Activated CD4-positive, CD25-positive, alpha-beta regulatory T cell (primary cell): ENCODE measurements at places on chromosomes 12 and 14.

GRCh38 chr14:32940066-32940651, 1.5 kb downstream of the NPAS3 start:
- no peak for DNase-seq

DNA sequence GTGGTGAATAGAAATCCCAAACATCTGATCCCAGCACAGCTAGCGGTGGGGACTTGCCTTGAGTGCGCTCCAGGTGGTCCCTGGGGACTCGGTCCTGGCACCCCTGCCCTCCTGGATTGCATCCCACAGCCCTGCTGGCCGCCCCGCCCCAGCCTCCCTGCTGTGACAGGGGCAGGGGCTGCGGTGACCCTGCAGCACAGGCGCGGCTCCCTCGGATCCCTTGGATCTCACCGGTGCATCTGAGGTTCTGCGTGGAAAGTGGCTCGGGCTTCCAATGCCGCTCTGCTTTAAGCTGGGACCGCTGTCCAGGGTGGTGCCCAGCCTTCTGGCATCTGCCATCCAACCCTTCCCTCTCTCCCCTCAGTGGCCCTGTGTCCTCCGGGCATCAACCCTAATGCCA, 16.0 kb downstream of the ANKRD9 start:
- no peak for DNase-seq

DNA sequence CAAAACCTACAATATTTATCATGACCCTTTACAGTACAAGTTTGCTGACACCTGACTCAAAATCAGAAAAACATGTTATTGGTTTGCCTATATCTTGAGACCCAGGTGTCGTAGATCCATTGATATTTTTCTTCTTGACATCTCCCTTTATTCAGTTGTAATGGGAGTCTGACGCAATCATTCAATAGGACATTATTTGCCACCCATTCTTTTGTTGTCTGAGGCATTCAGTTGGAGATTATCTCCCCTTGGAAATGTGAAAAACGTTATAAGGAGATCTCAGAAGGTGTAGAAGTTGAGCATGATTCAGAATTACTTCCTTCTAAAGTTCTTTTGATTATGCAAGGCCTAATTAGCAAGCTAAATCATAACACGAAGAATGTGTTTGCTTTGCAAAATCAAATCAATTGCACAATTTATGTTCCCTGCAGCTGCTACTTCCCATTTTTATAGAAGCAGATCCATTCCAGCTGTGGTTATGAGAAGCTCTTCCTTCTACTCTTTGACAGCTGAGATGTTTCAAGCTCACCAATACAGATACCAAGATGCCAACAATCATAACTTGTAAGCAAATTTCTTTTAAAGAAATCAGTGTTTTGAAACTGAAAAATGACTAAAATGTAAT, 228.2 kb upstream of the SYT1 start:
- DNase-seq = no peak

GRCh38 chr12:72197790-72198189, 74.4 kb upstream of the TRHDE start:
- no peak for DNase-seq

- no peak for DNase-seq
Observed at GRCh38 chr12:115659422-115659821, 618.1 kb downstream of the MED13L start.

GRCh38 chr14:67652189-67652588, 22.2 kb downstream of the VTI1B start:
- DNase-seq = no peak

GRCh38 chr14:96756745-96757144, 40.4 kb upstream of the VRK1 start:
- DNase-seq = no peak

DNA sequence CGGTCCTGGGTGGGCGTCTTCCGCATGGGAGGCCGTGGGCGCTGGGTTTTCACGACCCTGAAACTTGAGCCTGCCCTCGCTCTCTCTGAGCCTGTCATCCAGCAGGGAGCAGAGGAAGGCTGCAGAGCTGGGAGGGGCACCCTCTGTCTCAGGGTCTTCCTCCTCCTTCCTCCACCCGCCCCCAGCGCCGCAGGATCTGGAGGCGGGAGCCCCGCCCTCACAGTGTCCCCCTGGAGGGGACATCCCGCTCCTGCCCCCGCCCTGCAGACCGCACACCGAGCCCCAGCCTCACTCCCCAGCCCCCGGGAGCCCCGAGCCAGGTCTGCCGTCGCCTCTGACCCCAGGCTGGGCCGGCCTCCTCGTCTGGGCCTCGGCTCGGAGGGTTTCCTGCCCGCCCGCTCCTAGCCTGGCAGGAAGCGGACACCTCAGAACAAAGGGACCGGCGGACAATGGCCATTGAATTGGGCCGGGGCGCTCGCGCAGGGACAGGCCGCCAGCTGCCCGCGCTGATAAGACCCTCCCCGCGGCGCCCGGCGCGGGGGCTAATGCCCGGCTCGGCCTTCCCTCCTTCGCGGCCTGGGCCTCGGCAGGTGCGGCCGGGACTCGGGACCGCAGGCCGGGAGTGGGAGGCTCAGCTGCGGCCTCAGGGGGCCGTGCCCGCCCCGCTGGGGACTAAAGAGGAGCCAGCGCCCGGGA, 15.3 kb upstream of the NUDT14 start:
- DNase-seq = no peak

DNA sequence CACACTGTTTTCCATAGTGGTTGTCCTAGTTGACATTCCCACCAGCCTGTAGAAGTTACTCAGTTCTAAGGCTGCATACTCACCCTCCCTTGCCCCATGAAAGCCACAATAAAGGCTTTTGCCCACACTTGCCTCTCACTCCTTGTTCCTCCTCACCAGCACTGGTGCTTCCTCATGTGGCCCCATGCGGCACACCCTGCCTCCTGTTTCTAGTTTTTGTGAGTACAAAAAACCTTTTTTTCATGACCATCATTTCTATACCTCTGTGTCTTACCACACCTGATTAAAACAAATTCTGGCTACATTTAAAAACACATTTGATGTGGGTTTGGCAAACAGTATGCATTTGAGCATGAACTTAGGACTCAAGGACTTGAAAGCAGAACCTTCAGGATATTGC, 40.7 kb upstream of the RIN3 start:
- DNase-seq = no peak

DNA sequence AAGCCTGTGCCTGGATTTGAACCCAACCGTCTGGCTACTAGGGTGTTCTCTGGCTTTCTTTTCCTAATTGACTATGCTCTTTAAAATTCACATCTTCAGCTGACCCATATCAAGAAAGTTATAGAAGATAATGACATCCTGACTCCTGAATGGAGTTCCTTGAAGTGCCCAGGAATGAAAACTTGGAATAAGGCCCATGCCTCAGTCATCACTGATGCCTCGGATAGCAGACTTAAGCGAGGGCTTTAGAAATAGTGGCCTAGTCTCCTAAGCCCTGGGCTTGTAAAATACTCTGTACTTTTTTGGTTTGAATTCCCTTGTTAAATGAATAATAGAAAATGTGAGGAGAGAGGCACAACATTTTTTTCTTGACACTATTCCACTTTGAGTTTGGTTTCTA, 39.0 kb downstream of the CHST11 start:
- DNase-seq = no peak

- no peak for DNase-seq
Observed at GRCh38 chr14:79383475-79383874, 827.8 kb downstream of the DIO2 start.

- DNase-seq = no peak
Observed at GRCh38 chr12:22282283-22282682, 52.2 kb downstream of the ST8SIA1 start.

GRCh38 chr12:94263011-94263811, 114.8 kb downstream of the PLXNC1 start:
- no peak for DNase-seq

GRCh38 chr12:49342914-49343731, 3.6 kb upstream of the DNAJC22 start:
- DNase-seq = no peak

- DNase-seq = no peak
Observed at GRCh38 chr14:30005114-30005808, 77.6 kb upstream of the PRKD1 start.

DNA sequence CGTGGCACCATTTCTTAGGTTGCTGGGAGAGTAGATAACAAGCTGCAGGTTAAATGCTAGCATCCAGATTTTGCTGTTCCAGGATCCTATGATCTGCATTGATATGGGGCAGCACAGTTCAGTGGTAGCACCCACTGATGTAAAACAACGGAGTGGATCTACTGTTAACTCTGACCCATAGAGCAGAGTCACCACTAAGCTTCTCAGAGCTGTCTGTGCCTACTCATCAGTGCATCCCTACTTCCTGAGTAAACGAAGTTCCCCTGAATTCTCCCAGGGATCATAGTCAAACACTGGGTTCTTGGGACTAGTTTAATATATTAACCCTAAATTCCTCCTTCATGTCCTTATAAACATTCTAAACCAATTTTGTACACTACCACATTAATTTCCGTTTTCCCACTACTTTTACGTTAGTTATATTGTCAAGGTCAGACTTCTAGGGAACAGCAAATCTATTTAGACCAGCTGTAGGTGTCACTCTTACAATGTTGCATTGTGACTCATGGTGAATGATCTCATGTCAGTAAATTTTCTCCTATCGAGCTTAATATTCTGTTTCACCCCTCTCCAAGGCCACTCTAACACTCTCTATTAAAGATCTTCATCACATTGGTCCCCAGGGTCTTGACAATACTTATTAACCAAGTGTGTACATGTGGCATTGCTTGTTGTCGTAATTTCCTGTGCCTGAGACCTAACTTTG, 10.3 kb downstream of the RERGL start:
- no peak for DNase-seq

DNA sequence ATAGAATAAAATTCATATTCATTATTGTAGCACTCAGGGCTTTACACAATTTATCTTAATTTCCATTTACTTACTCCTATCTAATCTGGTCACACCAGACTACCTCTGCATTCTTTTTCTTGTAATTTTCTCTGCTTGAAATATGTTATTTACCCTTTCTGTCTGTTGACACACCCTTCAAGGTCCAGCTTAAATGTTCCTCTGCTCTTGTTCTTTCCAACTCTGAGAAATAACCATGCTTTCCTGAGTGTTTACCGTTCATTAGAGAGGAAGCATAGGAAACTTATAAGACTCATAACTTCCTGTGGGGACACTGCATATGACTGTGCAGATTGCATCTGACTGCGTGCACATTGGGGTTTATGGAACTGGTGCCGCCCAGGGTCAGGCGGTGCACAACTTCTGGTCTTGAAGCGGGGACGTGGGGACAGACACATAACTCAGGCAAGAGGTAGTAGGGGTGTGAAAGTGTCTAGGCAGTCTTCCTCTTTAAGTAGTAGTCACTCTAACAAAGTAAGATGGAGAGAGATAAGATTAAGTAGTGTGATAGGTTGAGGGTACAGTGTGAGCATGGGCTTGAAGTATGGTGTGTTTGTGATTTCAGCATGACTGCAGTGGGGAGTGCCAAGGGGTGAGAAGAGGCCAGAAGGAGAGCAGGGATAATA, 42.6 kb upstream of the FOXJ2 start:
- no peak for DNase-seq

- DNase-seq = no peak
Observed at GRCh38 chr14:68514608-68515194, 278.2 kb downstream of the ZFP36L1 start.

- DNase-seq = no peak
Observed at GRCh38 chr12:89756194-89756584, 47.6 kb upstream of the ATP2B1 start.

- no peak for DNase-seq
Observed at GRCh38 chr14:62673014-62673755, 372.1 kb downstream of the KCNH5 start.

GRCh38 chr14:59349258-59349701, 115.9 kb downstream of the GPR135 start:
- no peak for DNase-seq

DNA sequence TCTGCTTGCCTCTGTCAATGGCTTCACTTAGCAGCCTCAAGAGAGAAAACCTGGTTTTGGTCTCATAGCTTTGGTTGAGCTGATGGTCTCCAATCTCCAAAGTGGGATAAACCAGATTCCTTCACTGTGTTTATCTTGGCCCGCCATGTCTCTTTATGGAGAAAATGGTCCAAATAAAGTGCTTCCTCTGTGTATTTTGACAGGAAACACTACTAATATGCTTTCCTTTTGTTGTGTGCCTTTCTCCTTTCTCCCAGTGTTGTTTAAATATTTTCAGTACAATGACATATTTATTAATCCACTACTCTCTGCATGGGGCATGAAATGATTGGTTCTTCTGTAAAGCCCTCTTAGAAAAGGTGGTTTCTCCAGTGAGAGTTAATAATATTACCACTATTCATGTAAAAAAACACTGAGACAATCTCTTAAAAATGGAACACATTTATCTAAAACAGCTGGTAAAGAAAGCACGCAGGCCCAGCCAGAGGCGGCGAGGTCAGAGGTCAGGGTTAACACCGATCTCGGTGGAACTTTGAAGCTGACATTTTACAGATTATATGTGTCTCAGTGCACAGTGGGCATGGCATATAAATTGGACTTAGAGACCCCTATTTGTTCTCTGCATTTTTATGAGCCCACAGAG, 24.2 kb downstream of the TMEM30B start:
- DNase-seq = no peak

DNA sequence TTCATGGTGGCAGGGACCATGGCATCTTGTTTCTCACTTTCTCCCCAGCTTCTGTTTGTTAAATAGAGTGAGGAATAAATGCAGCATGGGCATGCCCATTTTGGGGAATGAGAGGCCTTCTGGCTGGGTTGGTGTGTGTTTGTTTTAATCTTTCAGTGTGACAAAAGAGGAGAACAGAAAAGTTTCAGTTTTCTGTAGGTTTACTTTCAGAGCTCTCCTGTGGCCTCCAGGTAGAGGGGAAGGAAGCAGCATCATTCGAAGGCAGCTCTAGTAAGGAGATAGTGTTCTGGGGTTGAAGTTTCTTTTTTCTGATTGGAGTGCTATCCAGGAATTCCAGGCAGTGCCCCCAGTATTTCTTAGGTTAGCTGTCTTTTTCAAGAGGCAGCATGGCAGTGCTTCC, 15.3 kb downstream of the MSRB3 start:
- no peak for DNase-seq

DNA sequence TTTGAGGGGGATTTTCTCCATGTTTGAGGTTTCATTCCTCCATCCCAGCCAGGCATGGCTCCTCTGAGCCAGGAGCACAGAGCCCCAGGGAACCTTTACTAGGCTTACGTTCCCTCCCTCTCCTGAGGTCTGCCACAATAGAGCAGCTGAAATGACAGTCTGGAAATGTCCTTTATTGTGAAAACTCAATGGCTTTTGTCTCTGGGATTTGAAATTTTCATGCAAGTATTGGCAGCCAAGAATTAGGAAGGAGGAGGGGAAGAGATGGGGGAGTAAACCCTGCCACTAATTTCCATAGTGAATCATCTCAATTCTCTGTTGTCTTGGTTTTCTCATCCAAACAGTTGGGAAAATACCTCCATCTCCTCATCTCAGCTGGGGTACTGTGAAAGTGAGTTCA, 2.6 kb upstream of the PLEKHG3 start:
- no peak for DNase-seq

DNA sequence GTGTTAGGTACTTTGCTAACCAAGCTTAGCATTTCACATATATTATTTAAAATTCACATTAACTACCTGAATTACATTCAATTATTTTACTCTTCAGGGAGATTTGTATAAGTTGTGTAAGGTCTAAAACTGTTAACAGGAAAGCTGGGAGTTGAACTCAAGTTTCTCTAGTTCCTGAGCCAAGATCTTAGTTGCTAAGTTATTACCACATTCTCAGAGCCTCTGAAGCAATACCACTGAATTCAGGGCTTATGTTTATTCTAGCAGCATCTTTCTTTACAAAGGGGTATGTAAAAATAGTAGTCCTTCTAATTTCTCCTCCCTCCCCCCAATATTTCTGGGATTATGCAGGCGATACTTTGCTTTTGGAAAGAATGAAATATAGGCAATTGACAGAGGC, 786.8 kb downstream of the DIO2 start:
- DNase-seq = no peak

- DNase-seq = no peak
Observed at GRCh38 chr14:24370748-24371147, 2.8 kb downstream of the NFATC4 start.

- DNase-seq = no peak
Observed at GRCh38 chr14:59325906-59326305, 137.4 kb downstream of the DAAM1 start.
